DMS79 treated with DMSO at 0.1 percent for 48 hours (cell line): ENCODE measurements at places on chromosomes 1 and 21.
A peak's percentile ranks its signal among the peaks of the same experiment; 100 is the strongest.

GRCh38 chr1:8431784-8432183, 113.9 kb downstream of the SLC45A1 start:
- no peak for DNase-seq

GRCh38 chr1:58346036-58346355, 200.5 kb downstream of the OMA1 start:
- no peak for DNase-seq

- no peak for DNase-seq
These were observed 317 bp downstream of the SPAG17 start for GRCh38 chr1:118184739-118185083.

DNA sequence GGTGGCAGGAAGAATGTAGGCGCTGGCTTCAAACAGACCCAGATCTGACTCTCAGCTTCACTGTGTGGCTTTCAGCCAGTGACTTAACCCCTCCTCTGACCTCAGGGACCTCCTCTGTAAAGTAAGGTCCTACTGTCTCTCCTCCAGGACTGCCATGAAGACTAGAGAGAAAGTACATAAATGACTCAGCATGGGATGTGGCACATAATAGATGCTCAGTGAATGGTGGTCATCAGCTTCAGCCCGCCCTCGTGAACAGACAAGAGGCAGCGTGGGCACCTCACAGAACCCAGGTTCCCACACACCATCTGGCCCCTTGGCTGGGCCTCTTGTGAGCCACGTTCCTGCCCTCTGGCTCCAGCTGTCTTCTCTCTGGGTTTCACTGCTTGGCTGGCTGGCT, 126.0 kb downstream of the SYF2 start:
- DNase-seq = no peak

DNA sequence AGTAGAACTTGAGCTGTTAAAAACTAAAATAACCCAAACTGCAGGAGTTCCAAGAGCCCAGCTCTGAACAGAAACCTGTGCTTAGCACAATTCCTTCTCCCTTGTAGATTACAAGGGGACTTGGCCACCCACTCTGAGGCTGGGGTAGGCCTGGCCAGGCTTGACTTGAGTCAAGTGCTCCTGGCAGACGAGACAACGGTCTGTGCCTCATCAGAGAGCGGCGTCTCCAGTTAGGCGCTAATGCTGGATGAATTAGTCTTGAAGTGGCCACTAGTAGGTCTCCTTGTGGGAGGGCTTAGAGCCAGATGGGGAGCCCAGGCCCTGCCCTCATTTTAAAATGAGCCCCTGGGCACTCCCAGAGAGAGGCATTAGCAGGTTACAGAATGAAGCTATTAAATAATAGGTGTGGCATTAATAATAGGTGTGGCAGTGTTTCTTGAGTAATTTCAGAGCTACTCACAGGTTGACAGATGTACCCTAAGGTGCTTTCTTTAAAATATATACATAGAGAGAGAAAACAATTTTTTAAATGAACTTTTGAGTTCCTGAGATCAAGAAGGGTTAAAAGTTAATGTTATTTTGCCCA, 1.1 kb downstream of the EEIG2 start:
- DNase-seq = peak; percentile 90

GRCh38 chr1:23930861-23931490, 17.8 kb upstream of the CNR2 start:
- DNase-seq = no peak

GRCh38 chr21:15653710-15654109, 76.1 kb upstream of the USP25 start:
- no peak for DNase-seq

DNA sequence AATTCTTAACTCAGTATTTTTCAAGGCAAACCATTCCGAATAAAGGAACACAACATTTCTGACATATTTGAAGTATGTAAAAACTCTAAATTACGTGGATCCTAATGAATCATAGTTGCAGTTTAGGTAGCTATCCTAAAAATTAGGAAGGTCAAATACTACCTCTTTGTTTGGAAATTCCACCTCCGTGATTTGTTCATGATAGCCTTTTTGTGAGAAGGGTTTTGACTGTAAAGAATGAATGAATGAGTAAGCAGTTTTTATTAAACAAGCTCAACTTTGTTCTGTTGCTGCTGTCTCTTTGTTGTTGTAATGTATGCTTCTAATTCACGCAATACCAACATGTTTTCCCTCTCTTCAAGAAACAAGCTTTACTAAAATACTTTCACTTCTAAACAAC, 840.4 kb downstream of the USP25 start:
- no peak for DNase-seq

DNA sequence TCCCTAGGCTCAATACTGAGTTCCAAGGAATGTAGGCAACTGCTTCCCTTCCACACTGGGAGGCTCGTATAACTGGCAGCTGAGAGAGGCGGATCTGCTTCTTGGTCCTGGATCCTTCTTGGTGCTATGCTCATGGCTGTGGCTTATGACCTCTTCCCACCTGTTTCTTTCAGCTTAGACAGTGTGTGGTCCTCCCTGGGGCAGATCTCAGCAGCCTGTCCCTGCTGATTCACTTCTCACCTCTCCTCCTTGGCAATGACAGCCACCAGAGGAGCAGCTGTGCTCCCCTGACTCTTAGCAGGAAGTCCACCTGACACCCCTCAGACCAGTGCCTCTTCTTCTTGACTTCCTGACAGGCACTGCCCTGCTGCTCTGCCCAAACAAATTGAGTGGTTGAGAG, 75.1 kb upstream of the PTGFRN start:
- DNase-seq = no peak

GRCh38 chr1:232789651-232790050, 15.6 kb upstream of the MAP10 start:
- DNase-seq = no peak

DNA sequence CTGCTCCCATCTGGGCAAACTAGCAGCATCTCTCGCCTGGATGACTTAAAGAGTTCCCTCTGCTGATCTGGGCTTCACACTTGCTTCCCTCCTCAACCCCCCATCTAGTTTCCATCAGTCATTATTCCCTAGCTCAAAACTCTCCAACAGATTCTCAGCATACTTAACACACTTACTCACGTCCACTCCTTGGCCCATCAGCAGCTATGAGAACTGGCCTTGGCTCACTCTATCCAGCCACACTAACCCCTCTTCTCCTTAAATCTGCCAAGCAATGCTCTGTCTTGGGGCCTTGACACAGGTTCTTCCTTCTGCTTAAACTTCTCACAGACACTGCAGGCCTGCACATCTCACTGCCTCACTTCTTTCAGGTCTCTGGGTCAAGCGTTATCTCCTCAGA, 41.6 kb downstream of the GNG12 start:
- no peak for DNase-seq

DNA sequence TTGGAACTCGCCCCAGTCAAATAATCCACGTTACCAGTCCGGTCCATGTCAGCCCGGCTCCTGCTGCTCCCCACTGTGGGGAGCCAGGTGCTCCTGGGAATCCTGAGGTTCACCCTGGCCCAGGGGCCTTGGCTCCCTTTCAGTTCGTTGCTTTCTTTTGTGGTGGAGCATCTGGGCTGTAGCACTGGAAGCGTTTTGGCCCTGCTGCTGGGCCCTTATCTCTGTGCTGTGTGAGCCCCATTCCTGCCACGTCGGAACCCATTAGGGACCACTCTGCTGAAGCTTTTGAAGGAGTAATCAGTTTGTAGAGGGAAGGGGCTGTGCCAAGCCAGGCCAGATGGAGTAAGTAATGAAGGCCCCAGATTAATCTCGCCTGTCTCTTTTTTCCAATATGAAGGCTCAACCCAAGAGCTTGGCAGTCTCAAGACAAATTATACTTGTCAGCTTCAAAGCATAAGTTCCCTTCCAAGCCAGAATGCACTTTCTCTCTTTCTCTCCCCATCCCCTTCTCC, 82.3 kb downstream of the PGM1 start:
- DNase-seq = no peak

DNA sequence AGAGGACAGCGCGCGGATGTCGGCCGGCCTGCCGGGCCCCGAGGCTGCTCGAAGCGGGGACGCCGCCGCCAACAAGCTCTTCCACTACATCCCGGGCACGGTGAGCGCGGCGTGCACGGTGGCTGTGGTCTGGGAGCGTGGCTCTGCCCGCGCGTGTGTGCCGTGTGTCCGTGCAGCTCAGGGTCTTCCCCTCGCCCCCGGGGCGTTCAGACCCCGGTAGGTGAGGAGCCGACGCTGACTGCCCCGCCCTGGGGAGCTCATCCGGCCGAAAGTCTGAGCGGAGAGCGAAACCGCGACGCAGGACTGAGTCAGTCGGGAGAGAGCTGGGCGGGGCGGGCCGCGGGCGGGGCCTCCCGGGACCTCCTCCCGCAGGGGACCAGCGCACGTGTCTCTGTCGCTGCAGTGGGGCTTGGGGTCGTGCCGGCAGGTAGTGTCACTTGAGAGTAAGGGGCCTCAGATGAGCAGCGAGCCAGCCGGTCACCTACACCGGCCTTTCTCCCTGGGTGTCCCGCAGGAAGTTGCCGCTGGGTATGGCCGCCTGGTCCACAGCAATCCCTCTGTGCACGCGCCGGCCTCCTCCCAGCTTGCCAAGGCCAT, 520 bp downstream of the PLEKHN1 start:
- peak; percentile 32 for DNase-seq

DNA sequence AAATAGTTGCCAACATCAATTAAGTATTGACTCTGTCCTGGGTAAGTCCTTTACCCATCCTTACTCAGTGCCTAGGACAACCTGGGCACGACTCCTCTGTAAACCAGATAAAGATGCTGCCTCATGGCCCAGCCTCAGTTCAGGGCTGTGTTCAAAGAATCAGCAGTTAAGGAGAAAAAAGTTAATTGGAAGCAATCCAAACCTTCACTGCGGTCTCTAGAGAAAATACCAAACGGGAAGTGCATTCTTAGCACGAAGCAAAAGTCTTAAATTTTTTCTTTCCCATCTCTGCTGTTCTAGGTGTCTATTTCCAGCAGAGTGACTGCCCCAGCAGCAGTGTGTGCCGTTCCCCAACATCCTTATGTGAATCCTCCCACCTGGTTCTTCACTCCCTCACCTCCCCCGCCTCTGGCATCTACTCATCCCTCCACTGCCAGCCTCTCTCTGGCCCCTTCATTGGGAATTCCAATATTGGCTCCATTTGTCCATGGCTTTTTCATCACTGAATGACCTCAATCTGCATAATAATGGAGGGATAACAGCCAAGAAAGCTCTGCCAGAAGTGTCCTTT, 23.2 kb downstream of the KANK4 start:
- no peak for DNase-seq

DNA sequence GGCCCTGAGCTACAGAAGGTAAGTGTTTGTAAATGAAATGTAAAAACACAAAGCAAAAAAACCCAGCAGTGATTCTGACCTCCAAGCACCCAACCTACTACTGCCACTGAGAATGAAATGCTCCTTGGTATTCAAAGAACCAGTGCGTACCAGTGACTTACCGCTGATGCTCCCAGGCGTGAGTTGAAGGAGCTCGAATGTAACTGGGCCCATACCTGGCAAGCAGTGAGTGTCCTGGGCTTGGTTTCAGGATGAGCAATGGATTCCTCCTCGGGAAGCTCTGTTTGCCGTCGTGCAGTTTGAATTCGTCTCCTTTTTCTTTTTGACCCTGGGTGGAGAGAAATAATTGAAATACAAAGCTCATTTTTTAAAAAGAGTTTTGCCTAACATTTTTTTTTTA, 121.9 kb downstream of the ATG4C start:
- no peak for DNase-seq

DNA sequence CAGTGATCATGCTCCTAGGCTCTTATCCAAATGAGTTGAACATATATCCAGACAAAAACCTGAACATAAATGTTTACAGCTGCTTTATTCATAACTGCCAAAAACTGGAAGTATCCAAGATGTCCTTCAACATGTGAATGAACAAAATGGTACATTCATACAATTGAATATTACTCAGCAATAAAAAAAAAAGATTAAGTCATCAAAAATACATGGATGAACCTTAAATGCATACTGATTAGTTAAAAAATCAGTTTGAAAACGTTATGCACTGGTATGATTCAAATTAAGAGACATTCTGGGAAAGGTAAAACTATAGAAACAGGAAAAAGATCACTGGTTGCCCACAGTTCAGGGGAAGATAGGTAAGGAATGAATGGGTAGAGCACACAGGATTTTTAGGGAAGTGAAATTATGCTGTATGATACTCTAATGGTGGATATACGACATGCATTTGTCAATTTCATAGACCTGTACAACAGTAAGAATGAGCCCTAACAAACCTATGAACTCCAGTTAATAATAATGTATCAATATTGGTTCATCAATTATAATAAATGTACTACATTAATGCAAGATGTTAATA, 3.1 kb downstream of the LRRC40 start:
- no peak for DNase-seq

- DNase-seq = peak; percentile 1
These were observed 47.3 kb downstream of the FAM78B start for GRCh38 chr1:166119471-166119965.

DNA sequence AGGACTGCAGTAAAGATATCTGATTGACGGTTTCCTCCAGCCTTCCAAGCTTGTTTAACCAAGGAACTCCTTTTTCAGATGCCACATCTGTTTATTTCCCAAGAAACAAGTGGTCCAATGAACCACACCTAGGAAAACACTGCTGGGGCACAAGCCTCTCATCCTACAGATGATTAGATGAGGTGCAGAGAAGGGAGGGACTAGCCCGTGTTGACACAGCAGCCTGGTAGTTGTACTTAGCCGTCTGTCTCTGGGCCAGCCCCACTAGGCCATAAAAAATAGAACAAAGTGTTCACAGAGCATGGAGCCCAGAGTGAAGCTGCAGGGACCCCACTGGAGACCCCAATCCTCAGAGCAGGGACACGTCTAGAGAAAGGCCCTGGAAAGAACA, 32.1 kb downstream of the LRP8 start:
- no peak for DNase-seq

GRCh38 chr1:115430441-115431158, 92.6 kb upstream of the NGF start:
- no peak for DNase-seq

DNA sequence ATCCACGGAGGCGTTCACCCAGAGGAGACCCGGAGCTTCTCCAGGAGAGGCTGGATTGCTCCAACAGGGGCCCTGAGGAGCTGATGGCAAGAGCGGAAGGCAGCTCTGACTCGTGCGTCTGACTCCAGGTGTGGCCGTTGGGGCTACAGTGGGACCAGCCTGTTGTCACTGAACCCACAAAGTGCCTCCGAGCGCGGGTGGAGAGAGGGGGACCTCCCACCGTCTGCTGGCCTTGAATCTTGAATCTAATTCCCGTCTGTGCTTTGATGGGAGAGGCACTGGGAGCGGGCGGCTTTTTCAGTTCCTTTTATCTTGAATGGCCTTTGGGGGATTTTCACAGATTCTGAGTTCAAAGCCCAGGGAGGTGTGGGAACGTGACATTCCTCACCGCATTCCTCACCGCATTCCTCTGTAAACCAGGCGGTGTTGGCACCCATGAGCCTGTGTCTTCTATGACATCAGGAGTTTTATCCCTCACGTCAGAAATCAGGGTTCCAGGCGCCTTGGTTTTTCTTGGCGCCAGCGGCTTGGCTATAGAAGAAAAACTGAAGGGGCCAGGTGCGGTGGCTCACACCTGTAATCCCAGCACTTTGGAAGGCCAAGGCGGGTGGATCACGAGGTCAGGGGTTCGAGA, 39.2 kb upstream of the COL18A1 start:
- DNase-seq = no peak

GRCh38 chr1:61097722-61098121, 15.4 kb downstream of the NFIA start:
- DNase-seq = no peak

GRCh38 chr1:918353-918752, 5.4 kb upstream of the SAMD11 start:
- DNase-seq = no peak
